Heart right ventricle (tissue), 16 donors: ENCODE measurements at places on chromosomes 3 and 15. TPM values are rescaled to one million over a fixed set of nuclear protein-coding genes. Genes with fewer than 3 reads are reported as not detected.

DNA sequence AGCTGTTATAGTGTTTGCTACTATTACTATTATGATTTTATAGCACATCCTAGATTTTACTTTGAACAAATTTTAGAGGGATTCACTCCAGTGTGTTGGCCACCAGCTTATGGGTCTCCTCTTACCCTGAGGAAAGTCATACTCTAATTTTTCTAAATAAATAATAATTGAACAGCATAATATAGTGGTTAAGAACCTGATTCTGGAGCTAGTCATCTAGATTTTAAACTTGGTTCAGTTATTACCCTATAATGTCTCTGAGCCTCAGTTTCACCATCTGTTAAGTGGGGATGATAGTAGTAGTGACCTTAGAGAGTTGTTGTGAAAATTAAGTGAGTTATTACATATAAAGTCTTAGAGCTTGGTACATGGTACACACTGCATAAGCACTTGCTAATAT lies 30.7 kb upstream of the TOPAZ1 start:
- no peaks in the 10 kb centered on the region for H3K36me3 ChIP-seq
- peaks cover 13% of the 10 kb centered on the region for H3K27me3 ChIP-seq
- no peak overlapping the region for H3K4me3 ChIP-seq
- no peak overlapping the region for H3K27ac ChIP-seq
- DNase-seq: no peak

DNA sequence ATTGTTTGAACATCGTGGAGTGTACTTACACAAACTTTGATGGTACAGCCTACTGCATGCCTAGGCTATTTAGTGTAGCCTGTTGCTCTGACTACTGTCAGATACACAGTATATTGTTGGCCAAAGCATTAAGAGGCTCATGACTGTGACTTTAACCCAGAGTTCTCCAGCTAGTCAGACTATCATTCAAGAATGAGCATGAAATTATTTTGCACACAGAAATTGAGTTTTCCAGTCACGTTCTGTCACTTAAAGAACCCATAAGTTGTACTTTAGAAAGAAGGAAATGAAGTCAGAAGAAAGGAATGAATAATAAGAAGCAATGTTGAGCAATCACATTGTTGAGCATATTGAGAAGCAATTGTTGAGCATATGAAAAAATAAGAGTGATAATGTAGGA lies 37.6 kb upstream of the SLC22A13 start:
- H3K27me3 ChIP-seq: no peaks in the 10 kb centered on the region
- no peak overlapping the region for H3K4me3 ChIP-seq
- H3K27ac ChIP-seq: peak overlapping the region; percentile 32
- DNase-seq: no peak

DNA sequence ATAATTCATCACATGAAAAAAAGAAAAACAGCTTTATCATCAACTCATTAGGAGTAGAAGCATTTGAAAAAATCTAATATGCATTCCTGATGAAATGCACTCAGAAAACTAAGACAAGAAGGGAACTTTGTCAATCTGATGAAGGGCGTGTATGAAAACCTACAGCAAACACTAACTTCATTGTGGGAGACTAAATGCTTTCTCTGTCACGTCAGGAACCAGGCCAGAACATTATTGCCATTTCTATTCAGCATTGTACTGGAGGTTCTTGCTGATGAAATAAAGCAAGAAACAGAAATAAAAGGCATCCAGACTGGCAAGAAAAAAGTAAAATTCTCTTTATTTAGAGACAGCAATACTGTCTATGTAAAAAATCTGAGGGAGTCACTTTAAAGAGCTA lies 235.2 kb downstream of the GABRB3 start:
- H3K36me3 ChIP-seq: no peaks in the 10 kb centered on the region
- no peak overlapping the region for H3K27ac ChIP-seq
- DNase-seq: no peak
- H3K27me3 ChIP-seq: no peaks in the 10 kb centered on the region
- no peaks in the 10 kb centered on the region for H3K4me1 ChIP-seq
- H3K4me3 ChIP-seq: no peak overlapping the region

- H3K4me3 ChIP-seq: peak within 1 kb of the TSS; percentile 55
- DNase-seq: no peak
- H3K27me3 ChIP-seq: no peaks in the 10 kb centered on the region
- H3K27ac ChIP-seq: peak within 1 kb of the TSS; percentile 61
- no peaks in the 10 kb centered on the region for H3K4me1 ChIP-seq
These were observed at the start of gene KCNMB2 for GRCh38 chr3:178536211-178537079. Gene KCNMB2, plus strand, starts transcription at chr3:178536436.

- H3K27ac ChIP-seq: no peak overlapping the region
- H3K4me1 ChIP-seq: peaks cover 34% of the 10 kb centered on the region
- H3K27me3 ChIP-seq: no peaks in the 10 kb centered on the region
These were observed 14.4 kb upstream of the WNT7A start for GRCh38 chr3:13894096-13894806.

The SCAANT1 gene
- total RNA-seq: not detected

- no peaks in the 10 kb centered on the region for H3K4me1 ChIP-seq
- H3K27ac ChIP-seq: no peak overlapping the region
- H3K27me3 ChIP-seq: no peaks in the 10 kb centered on the region
- no peaks in the 10 kb centered on the region for H3K36me3 ChIP-seq
These were observed 264.8 kb upstream of the ZPLD1 start for GRCh38 chr3:102169915-102170479.

DNA sequence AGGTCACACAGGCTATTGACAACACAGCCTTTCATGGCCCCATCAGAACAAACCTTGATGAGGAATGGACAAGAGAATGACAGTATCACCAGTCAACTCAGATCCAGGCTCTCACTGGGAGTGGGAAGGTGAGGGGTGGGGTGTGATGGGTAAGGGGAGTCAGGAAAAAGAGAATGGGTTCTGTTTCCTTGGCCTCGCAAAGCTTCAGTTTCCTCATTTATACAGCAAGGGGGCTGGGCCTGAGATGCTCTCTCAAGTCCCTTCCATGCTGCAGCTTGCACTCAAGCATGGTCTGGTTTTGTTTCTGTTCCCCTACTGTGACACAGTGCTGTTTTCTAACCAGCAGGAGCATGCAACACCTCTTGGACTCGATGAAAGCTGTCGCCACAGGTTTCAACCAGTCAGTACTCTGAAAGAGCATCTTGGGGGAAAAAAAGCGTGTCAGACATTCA lies 65.7 kb upstream of the IL12A start:
- no peak overlapping the region for H3K27ac ChIP-seq
- H3K27me3 ChIP-seq: no peaks in the 10 kb centered on the region
- no peak overlapping the region for H3K4me3 ChIP-seq
- no peaks in the 10 kb centered on the region for H3K36me3 ChIP-seq

The GATM gene
- 9.6 TPM for total RNA-seq

The FEZF2 gene
- total RNA-seq: not detected

The MCF2L2 gene
- 0.49 TPM for total RNA-seq

- no peak for DNase-seq
- no peak overlapping the region for H3K4me3 ChIP-seq
- no peaks in the 10 kb centered on the region for H3K36me3 ChIP-seq
- H3K4me1 ChIP-seq: no peaks in the 10 kb centered on the region
- H3K27ac ChIP-seq: no peak overlapping the region
- no peaks in the 10 kb centered on the region for H3K27me3 ChIP-seq
These were observed 318.7 kb upstream of the STT3B start for GRCh38 chr3:31213869-31214486.

DNA sequence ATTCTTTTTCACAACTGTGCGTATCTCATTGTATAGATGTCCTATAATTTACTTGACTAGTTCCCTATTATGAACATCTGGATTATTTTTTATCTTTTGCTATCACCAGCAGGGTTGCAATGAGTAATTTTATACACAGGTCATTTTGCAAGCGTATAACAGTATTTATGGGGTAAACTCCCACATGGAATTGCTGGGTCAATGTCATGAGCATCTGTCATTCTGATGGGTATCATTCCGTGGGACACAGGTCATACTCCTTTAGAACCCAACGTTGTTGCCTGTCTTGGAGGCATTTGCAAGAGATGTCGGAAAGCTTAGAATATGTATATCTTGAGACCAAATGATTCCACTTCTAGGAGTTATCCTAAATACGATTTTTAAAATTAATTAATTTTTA lies 12.9 kb downstream of the BHLHE40 start:
- H3K4me1 ChIP-seq: peaks cover 54% of the 10 kb centered on the region
- no peak for DNase-seq
- H3K4me3 ChIP-seq: no peak overlapping the region
- no peak overlapping the region for H3K27ac ChIP-seq

GRCh38 chr15:93319121-93319814 lies 230.3 kb upstream of the RGMA start:
- H3K36me3 ChIP-seq: no peaks in the 10 kb centered on the region
- no peak overlapping the region for H3K4me3 ChIP-seq
- DNase-seq: no peak
- H3K27ac ChIP-seq: no peak overlapping the region

- no peaks in the 10 kb centered on the region for H3K27me3 ChIP-seq
- no peaks in the 10 kb centered on the region for H3K4me1 ChIP-seq
- H3K27ac ChIP-seq: no peak overlapping the region
- DNase-seq: no peak
These were observed 362.3 kb upstream of the RGMA start for GRCh38 chr15:93451265-93451664.

- H3K4me3 ChIP-seq: no peak overlapping the region
- H3K4me1 ChIP-seq: peaks cover 24% of the 10 kb centered on the region
- no peaks in the 10 kb centered on the region for H3K36me3 ChIP-seq
- H3K27me3 ChIP-seq: no peaks in the 10 kb centered on the region
- DNase-seq: no peak
- H3K27ac ChIP-seq: no peak overlapping the region
These were observed 2.0 kb upstream of the CD200R1 start for GRCh38 chr3:112976953-112977352.

The NLGN1 gene
- total RNA-seq: 19.9 TPM

- no peaks in the 10 kb centered on the region for H3K27me3 ChIP-seq
- H3K27ac ChIP-seq: no peak overlapping the region
- no peak for DNase-seq
- H3K36me3 ChIP-seq: no peaks in the 10 kb centered on the region
- H3K4me3 ChIP-seq: no peak overlapping the region
- peaks cover 17% of the 10 kb centered on the region for H3K4me1 ChIP-seq
These were observed 2.6 kb downstream of the ITIH4 start for GRCh38 chr3:52827866-52828376.

DNA sequence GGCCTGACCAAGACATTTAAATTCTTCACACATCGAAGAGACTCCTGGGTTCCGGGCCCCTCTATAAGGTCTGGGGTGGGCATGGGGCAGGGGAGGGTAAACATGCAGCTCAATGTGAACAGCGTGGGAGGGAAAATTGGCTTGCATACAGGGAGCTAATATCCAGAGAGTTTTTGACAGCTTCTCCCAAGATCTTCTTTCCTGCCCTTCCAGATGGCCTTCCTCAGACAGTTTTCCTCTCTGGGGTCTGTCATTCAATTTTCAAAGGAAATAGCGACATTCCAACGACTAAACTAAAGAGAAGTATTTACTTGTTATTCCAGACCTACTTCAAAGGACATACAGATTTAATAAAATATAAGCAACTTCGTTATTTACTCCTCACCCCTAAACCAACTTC lies 1030.6 kb downstream of the MCTP2 start:
- H3K27me3 ChIP-seq: peaks cover 12% of the 10 kb centered on the region
- H3K36me3 ChIP-seq: no peaks in the 10 kb centered on the region
- H3K27ac ChIP-seq: no peak overlapping the region
- H3K4me3 ChIP-seq: no peak overlapping the region
- H3K4me1 ChIP-seq: no peaks in the 10 kb centered on the region

DNA sequence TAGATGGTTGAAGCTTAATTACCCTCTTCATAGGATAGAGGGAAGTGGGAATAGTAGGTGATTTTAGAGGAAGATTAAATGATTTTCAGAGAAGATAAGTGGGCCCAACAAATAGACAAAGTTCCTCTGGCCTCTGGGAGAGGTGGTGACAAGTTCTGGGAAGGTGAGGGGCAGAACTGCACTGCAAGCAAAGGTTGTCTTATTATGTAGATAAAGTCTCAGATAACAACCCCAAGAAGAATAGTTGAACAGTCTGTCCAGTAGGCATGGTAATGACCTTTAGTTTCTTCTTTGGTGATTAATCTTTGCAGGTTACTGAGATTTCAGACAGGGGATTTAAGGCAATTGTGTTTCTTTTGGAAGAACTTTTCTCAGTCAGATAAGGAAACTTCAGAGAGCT lies 439.1 kb downstream of the ROBO2 start:
- no peak for DNase-seq
- H3K27me3 ChIP-seq: no peaks in the 10 kb centered on the region
- H3K27ac ChIP-seq: no peak overlapping the region
- H3K36me3 ChIP-seq: no peaks in the 10 kb centered on the region

DNA sequence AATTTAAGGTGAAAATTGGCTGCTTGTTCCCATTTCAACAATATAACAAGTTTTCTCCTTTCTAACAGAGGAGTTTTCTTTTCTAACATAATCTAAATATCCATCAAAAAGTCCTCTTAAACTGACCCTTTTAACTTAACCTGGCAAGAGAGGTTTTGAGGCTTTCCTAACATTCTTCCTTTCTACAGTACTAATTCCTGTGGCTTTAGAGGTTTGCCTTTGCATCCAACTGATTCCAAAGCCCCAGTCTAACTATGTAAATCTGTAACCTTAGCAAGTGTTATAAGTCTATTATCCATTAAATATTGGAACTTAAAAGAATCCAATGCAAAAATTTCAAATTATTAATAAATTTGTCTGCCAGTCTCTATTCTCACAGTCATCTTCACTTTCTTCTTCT lies 134.1 kb downstream of the ISL2 start:
- peaks cover 25% of the 10 kb centered on the region for H3K36me3 ChIP-seq
- DNase-seq: no peak
- no peaks in the 10 kb centered on the region for H3K27me3 ChIP-seq
- no peaks in the 10 kb centered on the region for H3K4me1 ChIP-seq
- H3K4me3 ChIP-seq: no peak overlapping the region

DNA sequence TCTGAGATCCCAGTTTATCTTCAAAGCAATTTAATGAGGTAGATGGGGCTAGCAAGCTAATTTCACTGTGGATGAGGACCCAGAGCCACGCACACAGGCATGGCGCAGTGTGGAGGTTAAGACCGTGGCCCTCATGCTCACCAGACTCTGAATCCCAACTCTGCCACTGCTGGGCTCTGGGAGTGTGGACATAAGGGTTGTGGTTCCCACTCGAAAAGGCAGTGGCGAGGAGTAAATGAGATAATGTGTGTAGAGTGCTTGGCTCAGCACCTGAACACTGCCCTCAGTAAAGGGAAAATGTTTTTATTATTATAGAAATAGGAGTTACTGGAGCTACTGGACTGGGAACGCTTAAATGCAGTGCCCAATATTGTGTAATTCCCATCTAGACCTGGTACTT lies 243.5 kb upstream of the TPM1 start:
- H3K27me3 ChIP-seq: no peaks in the 10 kb centered on the region
- DNase-seq: no peak
- H3K36me3 ChIP-seq: peaks cover 14% of the 10 kb centered on the region
- no peak overlapping the region for H3K4me3 ChIP-seq
- no peaks in the 10 kb centered on the region for H3K4me1 ChIP-seq
